OCI-M1 (cell line): ENCODE measurements at places on chromosomes 6 and 20.

DNA sequence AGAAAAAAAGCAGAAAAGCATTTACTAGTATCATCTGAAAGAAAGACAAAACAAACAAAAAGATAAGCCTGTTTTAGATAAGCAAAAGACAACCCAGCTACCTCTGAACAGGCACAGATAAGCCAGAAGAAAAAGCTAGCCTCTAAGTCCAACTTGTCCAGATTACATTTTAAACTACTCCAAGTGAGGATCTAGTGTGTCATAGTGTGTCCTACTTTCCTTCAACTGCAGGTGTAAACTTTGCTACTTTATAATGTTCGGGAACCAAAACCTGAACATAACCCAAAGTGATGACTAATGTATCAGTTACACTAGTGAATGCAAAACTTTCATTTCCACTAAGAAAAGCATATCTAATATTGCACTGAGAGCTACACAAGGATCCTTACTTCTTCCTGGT is 19.5 kb downstream of the ADNP start:
- DNase-seq: no peak

DNA sequence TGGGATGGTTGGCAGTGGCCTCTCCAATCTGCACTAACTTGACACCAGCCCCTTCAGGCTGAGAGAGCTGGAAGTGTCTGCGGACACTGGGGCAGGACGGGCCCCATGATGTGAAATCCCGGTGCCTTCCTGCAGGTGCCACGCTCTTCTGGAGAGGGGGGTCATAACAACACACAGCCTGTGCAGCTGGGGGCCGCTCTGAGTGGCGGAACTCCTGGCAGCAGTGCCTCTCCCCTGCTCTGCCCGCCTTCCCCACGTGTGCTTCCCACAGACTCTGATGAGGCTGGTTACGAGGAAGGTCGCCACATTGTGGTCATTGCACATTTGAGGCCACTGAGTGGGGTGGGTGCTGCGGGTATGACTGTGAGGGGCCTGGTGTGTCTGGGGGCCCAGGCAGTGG is 145.2 kb downstream of the DTNBP1 start:
- no peak for DNase-seq

- no peak for DNase-seq
Measured at GRCh38 chr6:85460921-85461797, 11.3 kb downstream of the NT5E start.

- DNase-seq: no peak
Measured at GRCh38 chr6:119858901-119859300, 509.3 kb upstream of the MAN1A1 start.

GRCh38 chr20:61296629-61297019 is 44.6 kb downstream of the CDH4 start:
- DNase-seq: no peak

GRCh38 chr6:147161974-147162495 is 42.2 kb upstream of the STXBP5 start:
- DNase-seq: peak; percentile 97

- no peak for DNase-seq
Measured at GRCh38 chr20:48642105-48642880, 185.5 kb downstream of the PREX1 start.

DNA sequence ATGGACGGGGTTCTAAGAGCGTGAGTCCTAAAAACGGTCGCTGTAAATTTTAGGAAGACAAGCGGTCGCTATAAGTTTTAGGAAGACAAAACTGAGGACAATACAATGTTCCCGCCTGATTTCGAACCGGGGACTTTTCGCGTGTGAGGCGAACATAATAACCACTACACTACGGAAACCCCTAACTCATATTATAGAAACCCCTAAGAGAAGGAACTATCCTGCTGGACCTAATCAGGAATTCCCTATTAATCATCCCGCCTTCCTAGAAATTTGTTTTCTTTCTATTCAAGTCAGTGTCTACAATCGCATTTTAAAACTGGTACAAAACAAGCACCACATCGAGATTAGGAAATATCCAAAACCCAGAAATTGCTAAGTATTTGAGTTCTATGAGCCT is 183.8 kb downstream of the OR2B2 start:
- DNase-seq: no peak

DNA sequence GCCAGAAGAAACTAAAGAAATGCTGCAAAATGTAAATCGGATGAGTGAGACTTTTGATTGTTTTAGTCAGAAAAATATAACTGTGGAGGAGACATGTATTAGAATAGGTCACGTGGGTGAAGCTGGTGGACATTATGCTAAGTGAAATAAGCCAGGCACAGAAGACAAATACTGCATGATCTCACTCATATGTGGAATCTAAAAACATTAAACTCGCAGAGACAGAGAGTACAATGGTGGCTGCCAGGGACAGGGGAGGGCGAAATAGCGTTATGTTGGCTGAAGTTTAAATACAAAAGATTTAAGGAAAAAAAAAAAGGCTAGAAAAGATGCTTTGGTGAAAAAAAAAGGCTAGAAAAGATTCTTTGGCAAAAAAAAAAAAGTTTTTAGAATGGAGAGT is 63.5 kb upstream of the HDDC2 start:
- DNase-seq: no peak

- no peak for DNase-seq
Measured at GRCh38 chr20:39878809-39879208, 810.2 kb downstream of the MAFB start.

GRCh38 chr6:3701631-3702030 is 49.9 kb downstream of the PXDC1 start:
- DNase-seq: no peak

DNA sequence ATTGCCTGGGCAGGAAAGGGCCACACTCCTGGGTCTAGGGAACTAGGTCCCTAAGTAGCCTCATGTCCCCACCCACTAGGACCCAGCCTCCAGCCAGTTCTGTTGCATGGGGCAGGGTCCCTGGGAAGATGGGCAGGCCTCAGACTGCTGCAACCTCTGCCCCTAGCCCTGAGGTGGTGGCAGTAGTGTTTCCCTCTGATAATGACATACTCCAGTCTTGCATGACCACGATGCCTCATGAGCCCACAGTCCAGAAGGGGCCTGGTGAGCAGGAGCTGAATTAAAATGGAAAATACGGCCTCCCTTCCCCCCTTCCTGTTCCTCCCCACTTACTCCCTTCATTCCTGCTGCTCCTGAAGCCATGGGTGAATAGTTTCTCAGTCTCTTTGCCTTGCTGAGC is 36.0 kb upstream of the SCRT2 start:
- peak; percentile 15 for DNase-seq

DNA sequence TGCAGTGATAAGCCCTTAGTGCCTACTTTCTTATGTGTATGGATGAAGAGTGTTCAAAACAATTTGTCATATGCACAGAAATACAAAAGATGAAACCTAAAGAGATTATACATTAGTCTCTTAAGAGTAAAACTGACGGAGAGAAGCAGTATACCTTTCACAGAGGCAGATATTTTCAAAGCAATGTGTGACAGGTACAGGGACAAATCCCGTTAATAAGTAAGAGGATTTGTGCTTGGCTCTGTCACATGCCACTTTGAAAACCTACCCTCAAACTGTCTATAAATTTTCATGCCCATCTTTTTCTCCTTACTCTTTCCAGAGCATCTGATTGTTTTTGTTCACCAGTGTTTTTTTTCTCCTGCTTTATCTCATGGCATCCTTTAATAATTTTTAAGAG is 741.3 kb upstream of the MMS22L start:
- no peak for DNase-seq

DNA sequence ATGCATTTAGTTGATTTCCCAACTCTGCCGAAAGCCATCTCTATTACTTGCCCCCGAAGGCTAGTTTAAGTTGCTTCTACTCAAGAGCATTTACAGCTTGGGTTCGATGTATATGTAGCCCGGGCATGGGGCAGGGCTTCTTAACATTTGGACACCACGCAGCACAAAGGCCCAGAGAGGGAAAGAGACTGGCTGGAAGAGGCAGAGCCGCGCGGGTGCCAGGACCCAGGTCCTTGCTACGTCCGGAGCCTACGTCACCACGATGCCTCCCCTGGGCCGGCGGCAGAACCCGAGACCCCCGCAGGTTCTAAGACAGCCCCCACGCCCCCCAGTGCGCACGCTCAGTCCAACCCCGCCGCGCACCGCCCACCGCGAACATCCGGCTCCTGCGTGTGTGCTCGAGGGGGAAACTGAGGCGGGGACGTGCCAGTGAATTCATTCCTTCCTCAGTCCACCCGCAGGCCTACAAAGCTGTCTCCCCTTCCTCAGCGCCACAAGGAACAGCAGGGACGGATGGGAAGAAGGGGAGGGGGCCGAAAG is 367 bp upstream of the PCIF1 start:
- peak; percentile 70 for DNase-seq
